ENCODE measurements at places on chromosomes 7 and 10.
A peak's percentile ranks its signal among the peaks of the same experiment; 100 is the strongest.

GRCh38 chr10:3514691-3515090, 270.3 kb downstream of the KLF6 start:
- no peak for DNase-seq

GRCh38 chr10:14588084-14588937, 186.4 kb downstream of the FAM107B start:
- no peak for DNase-seq

- no peak for DNase-seq
Measured at GRCh38 chr10:86055928-86056327, 310.7 kb downstream of the GRID1 start.

DNA sequence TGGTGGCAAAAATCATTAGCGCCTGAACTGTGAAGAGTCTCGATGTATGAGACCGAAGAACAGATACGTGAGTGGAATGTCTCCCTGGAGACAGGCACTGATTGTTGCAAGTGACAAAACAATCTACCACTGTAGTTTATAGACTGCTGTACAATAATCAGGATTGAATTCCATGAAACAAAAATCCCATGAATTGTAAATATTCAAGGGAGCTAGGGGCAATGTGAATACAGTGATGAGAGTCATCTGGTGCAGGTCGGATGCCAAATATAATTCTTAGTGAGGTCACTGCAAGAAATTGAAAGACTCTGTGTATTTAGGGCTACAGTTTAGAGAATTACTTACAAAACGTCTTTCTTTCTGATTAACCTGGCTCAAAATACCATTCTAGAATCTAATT, 594.4 kb upstream of the VSTM2A start:
- DNase-seq, result no peak

DNA sequence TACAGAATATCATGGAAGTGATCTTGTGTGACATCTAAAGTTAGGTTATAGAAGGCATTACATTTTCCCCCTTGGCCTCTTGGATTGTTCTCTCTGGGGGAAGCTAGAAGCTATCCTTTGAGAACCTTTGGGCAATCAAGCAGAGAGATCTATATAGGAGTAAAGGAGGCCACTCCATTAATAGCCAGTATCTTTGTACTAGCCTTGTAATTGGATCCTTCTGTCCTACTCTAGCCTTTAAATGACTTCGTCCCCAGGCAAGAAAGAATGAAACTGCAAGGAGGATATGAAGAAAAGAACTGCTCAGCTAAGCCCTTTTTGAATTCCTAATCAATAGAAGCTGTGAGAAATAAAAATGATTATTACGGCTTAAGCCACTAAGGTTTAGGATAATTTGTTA, 230.9 kb downstream of the AGMO start:
- no peak for DNase-seq

- DNase-seq, result no peak
Measured at GRCh38 chr7:121570365-121570764, 174.3 kb upstream of the FAM3C start.

- DNase-seq, result no peak
Measured at GRCh38 chr10:74238031-74238431, 87.0 kb downstream of the ADK start.

- DNase-seq, result no peak
Measured at GRCh38 chr7:157037635-157038034, 27.2 kb upstream of the MNX1 start.

GRCh38 chr7:23531050-23531793, 559 bp downstream of the TRA2A start:
- peak; percentile 36 for DNase-seq

DNA sequence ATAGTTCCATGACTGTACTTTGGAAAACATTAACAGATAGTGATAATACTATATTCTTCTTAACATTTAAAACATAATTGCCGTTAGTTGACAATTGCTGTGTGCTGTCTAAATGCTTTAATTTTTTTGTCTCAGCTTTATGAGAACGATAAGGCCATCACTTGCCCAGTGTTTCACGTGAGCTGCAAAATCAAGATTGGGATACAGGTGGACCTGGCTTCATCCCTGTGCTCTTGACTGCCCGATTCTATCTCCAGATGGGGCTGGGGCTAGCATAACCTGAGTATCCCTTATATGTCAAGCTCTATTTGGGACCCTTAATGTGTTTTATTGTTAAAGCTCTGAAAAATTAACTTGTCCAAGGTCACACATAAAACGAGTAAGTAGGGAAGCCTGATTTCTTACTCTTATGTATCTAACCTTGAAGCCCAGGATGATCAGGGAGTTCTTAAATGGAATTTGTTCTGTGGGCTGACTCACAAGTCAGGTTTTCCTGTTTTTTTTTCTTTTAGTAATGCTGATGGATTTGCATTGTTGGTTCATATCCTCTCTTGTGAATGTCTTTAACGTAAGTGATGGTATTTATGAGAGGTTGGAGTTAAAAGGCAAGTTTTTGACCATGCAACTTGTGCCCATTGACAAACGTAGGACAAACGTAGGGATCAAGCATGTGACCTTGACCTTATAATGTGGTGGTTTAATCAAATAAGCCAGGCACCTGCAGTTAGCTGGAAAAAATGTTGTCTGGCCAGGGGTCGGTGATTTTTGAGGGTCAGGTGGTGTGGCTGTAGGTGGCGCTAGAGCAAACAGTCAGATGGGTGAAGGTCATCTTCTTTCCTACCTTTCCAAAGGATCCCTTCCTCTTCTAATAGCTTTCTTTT, 3.6 kb downstream of the PRKAR2B start:
- no peak for DNase-seq

- DNase-seq, result no peak
Measured at GRCh38 chr7:77262316-77262715, 62.7 kb upstream of the FGL2 start.

Measured in activated CD4-positive, alpha-beta T cell treated with anti-CD3 and anti-CD28 coated beads, Interleukin-2, amount 50 U/mL, for 24 hours (primary cell).